SJSA1 (cell line): ENCODE measurements at places on chromosomes 2 and 18. TPM values are rescaled to one million over a fixed set of nuclear protein-coding genes. Genes with fewer than 3 reads are reported as not detected.

The SLC39A6 gene
- 83.8 and 88.0 TPM in 2 replicates for total RNA-seq

The SIGLEC15 gene
- 0.06 and 0.68 TPM in 2 replicates for total RNA-seq

The ANKRD53 gene
- not detected in 2 replicates for total RNA-seq

The POTEJ gene
- total RNA-seq = not detected in 2 replicates

The EPB41L3 gene
- total RNA-seq = 0.21 TPM in 1 of 2 replicates, not detected in the other

The EGR4 gene
- not detected in 2 replicates for total RNA-seq

The IGFBP5 gene
- total RNA-seq = 0.03 TPM in 1 of 2 replicates, not detected in the other

DNA sequence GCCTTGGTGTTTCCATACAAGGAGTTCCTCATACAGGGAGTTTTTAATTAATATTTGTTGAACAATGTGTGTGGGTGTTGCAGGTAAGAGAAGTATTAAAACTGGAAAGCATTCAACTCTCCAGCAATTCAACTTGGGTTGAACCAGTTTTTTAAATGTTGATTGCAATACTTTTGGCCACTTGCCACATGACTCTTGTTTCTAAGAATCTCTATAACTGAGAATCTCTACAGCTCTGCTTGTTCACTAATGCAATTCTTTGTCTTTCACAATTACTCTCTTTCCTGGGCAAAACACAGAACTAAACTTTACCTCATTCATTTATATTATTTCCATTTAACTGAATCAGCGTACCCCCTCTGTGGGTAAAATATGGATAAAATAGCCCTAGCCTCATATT is 429.4 kb downstream of the ARHGAP15 start:
- no peak overlapping the region for H3K27ac ChIP-seq
- no peak overlapping the region for H3K4me3 ChIP-seq
- H3K4me1 ChIP-seq = no peaks in the 10 kb centered on the region
- no peaks in the 10 kb centered on the region for H3K27me3 ChIP-seq
- DNase-seq = no peak
- H3K36me3 ChIP-seq = no peaks in the 10 kb centered on the region

DNA sequence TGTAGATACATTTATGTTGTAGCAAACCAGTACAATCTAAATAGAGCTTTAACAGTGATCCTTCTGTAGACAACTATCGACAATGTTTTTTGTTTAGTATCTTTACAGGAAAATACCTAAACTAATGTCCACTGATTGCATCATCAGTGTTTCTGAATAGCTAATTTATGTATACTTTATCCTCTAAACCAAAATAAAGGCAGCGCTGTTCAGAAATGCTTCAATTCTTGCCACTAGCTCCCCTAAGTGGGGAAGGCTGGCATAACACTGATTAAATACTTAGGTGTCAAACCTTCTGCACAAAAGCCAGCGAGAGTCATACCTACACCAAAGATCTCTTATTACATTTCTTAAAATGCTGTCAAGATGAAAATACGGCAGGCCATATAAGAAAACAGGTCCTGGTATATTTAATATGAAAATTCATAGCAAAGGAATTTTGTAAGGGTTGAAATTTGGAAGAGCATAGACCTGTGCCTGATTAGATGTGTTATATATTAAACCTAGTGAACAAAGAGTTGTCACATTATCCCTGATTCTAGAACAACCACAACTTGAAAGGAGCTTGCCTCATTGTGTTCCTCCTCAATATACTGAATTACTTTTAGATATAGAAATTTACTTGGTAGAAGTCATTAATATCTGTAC is 1693.4 kb upstream of the SLC39A10 start:
- no peaks in the 10 kb centered on the region for H3K4me1 ChIP-seq
- H3K4me3 ChIP-seq = no peak overlapping the region
- no peaks in the 10 kb centered on the region for H3K27me3 ChIP-seq
- DNase-seq = no peak
- no peaks in the 10 kb centered on the region for H3K36me3 ChIP-seq
- no peak overlapping the region for H3K27ac ChIP-seq

- H3K27me3 ChIP-seq = no peaks in the 10 kb centered on the region
- H3K36me3 ChIP-seq = no peaks in the 10 kb centered on the region
- H3K4me3 ChIP-seq = no peak overlapping the region
- DNase-seq = no peak
- H3K27ac ChIP-seq = no peak overlapping the region
Observed at GRCh38 chr18:54852780-54853675, 24.8 kb downstream of the RAB27B start.

GRCh38 chr2:212176151-212176550 is 362.5 kb downstream of the ERBB4 start:
- H3K27ac ChIP-seq = no peak overlapping the region
- no peak for DNase-seq
- no peaks in the 10 kb centered on the region for H3K4me1 ChIP-seq
- H3K27me3 ChIP-seq = no peaks in the 10 kb centered on the region
- H3K36me3 ChIP-seq = no peaks in the 10 kb centered on the region
- no peak overlapping the region for H3K4me3 ChIP-seq

DNA sequence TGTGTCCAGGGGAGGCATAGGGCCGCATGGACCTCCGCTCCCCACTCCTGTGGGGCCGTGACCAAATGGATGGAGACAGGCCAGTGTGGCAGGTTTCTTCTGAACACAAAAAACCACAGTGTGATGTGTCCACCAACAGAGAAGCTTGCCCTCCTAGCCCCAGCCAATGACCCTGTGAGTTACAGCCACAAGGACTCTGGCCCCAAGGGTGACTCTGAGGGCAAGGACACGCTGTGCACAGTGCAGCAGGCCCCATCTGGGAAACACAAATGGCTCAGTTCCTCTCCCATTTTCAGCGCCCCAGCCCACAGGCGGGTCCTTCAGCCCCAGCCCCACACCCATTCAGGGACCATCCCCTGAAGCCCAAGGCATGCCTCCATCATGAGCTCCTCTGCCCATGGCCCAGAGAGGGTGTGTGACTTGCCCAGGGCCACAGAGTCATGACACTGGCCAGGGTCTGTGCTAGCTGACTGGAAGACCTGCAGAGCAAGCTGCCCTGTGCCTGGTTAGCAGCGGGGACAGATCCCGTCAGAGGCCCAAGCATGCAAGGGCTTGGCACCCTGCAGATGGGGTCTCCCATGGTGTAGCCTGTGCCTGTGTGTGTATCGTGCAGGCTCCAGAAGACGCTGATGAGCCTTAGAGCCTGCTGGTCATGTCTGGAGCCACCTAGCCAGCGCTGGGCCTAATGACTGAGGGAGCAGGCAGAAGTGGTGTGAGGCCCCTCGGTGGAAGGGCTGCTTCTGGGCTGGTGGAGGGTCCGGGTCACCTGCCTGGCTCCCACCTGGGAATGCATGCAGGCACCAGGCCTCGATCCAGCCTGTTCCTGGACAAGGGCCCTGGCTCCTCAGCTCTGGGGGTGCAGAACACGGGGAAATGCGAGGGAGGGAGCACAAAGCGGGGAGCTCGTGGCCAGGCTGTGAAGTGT is 47.7 kb downstream of the HS6ST1 start:
- H3K27ac ChIP-seq = no peak overlapping the region
- no peaks in the 10 kb centered on the region for H3K4me1 ChIP-seq
- no peak overlapping the region for H3K4me3 ChIP-seq
- no peak for DNase-seq

DNA sequence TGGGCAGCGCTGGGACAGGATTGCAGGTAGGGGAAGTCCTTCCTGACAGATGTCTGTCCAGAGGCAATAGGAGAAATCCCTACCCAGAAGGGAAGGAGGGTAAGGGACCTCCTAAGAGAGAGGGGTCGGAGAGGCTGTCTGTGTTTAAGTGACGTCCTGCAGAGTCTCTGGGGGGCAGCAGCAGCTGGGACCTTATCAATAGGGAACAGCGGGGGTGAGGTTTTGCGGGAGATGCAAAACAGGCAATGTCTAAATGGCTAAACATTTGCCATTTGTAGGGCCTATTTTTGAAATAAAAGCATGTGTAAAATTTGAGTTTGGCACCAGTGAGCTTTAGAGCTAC is 108.7 kb upstream of the HS6ST1 start:
- no peak for DNase-seq
- no peak overlapping the region for H3K27ac ChIP-seq
- H3K27me3 ChIP-seq = no peaks in the 10 kb centered on the region

- H3K27me3 ChIP-seq = no peaks in the 10 kb centered on the region
- no peak overlapping the region for H3K4me3 ChIP-seq
- H3K4me1 ChIP-seq = no peaks in the 10 kb centered on the region
- no peak for DNase-seq
- H3K27ac ChIP-seq = no peak overlapping the region
Observed at GRCh38 chr2:70388813-70389212, 86.9 kb upstream of the FAM136A start.

GRCh38 chr18:31493171-31493570 is 4.8 kb upstream of the DSG2 start:
- H3K27me3 ChIP-seq = no peaks in the 10 kb centered on the region
- H3K4me1 ChIP-seq = peaks cover 20% of the 10 kb centered on the region
- no peak for DNase-seq
- no peak overlapping the region for H3K27ac ChIP-seq

- peaks cover 62% of the 10 kb centered on the region for H3K4me1 ChIP-seq
- H3K27me3 ChIP-seq = no peaks in the 10 kb centered on the region
- H3K4me3 ChIP-seq = no peak overlapping the region
- no peaks in the 10 kb centered on the region for H3K36me3 ChIP-seq
- DNase-seq = peak; percentile 92
Observed at GRCh38 chr2:55839182-55839819, 84.3 kb downstream of the EFEMP1 start.

DNA sequence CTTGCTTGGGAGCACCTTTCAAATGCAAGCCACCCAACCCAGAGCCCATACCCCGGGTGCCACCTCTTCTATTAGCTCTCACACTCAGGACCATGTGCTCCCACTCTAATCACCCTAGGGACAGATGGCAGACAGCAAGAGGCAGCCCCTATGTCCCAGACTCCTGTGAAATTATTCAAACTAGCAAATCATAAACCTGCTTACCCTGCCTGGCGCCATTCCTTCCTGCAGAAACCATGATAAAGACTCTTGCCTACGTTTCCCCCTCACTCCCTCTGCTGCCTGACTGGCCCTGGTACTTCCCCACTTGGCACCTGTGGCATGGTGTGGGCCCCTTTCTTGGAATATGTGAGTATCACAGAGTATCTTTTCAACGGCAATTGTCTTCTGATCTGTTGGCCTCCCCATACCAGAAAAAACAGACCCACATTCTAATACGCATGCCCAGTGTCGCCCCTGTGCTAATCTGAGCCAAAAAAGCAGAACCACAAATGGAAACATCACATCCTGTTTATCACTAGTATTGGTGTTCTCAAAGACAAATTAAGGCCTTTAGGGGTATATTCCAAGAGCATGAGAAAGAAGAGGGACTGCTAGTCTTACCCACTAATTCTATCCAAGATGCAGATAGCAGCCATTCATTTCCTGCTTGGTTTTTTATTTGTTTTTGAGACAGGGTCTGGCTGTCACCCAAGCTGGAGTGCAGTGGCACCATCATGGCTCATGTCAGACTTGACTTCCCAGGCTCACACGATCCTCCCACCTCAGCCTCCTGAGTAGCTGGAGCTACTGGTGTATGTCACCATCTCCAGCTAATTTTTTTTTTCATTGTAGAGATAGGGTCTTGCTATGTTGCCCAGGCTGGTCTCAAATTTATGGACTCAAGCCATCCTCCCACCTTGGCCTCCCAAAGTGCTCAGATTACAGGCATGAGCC is 44.1 kb upstream of the TTC39C start:
- H3K4me1 ChIP-seq = no peaks in the 10 kb centered on the region
- H3K27me3 ChIP-seq = no peaks in the 10 kb centered on the region
- no peak for DNase-seq
- H3K4me3 ChIP-seq = no peak overlapping the region
- H3K36me3 ChIP-seq = no peaks in the 10 kb centered on the region

- H3K4me3 ChIP-seq = peak overlapping the region; percentile 74
- peaks cover 7% of the 10 kb centered on the region; the same call in 1 of the 2 replicates for H3K36me3 ChIP-seq
- H3K27me3 ChIP-seq = peaks cover 7% of the 10 kb centered on the region; the same call in 1 of the 2 replicates
- H3K4me1 ChIP-seq = peaks cover 29% of the 10 kb centered on the region
- peak overlapping the region; percentile 73; the same call in 1 of the 2 replicates for H3K27ac ChIP-seq
Observed at GRCh38 chr2:164840458-164840929, 1.1 kb downstream of the COBLL1 start.

- peaks cover 19% of the 10 kb centered on the region for H3K4me1 ChIP-seq
- no peak for DNase-seq
- no peaks in the 10 kb centered on the region for H3K27me3 ChIP-seq
Observed at GRCh38 chr2:42939411-42940206, 147.2 kb upstream of the HAAO start.

DNA sequence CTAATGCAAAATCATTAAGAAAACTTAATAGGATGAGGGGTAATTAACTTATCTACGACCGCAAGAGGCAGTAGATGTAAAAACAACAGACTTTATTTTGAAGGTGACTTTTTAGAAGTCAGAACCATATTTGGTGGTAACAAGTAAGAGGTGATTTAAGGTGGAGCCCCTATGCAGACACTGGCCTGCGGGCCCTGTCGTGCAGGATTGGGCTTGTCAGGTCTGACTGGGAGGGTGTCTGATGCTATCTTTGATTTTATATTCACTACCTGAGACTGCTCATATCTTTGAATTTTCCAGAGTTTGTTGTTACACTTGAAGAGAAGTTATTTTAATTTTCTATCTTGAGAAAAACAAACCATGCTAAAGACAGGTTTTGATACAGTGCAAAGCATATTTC is 29.1 kb upstream of the SCLY start:
- H3K36me3 ChIP-seq = peaks cover 30% of the 10 kb centered on the region
- DNase-seq = no peak
- H3K27ac ChIP-seq = no peak overlapping the region
- no peaks in the 10 kb centered on the region for H3K27me3 ChIP-seq

- H3K36me3 ChIP-seq = no peaks in the 10 kb centered on the region
- no peak overlapping the region for H3K27ac ChIP-seq
- no peaks in the 10 kb centered on the region for H3K4me1 ChIP-seq
- no peak for DNase-seq
- H3K27me3 ChIP-seq = 0 out of 2 replicates have a peak, but pooled peaks cover 3% of the 10 kb centered on the region
Observed at GRCh38 chr2:44596537-44597320, 235.0 kb downstream of the CAMKMT start.

DNA sequence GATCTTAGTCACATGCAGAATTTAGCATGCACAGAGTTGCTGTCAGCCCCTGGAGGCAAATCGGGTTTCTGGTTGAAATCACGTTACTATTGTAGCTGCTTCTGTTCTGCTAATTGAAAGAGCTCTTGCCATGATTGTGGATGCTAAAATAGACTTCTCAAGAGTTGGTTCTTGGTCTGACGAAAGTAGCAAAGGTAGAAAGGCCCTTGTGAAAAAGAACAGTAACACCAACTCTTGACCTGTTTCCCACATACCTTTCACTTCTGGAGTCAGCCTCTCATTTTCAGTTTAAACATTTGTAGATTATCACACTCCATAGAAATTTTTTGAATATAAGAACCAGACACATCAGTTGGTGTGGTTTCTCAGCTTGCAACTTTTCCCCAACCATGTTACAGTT is 110.0 kb upstream of the EPB41L3 start:
- no peak overlapping the region for H3K27ac ChIP-seq
- H3K4me3 ChIP-seq = no peak overlapping the region
- peaks cover 10% of the 10 kb centered on the region for H3K27me3 ChIP-seq
- H3K4me1 ChIP-seq = no peaks in the 10 kb centered on the region
- no peak for DNase-seq
- no peaks in the 10 kb centered on the region for H3K36me3 ChIP-seq

GRCh38 chr2:66602341-66602740 is 167.4 kb downstream of the MEIS1 start:
- no peaks in the 10 kb centered on the region for H3K36me3 ChIP-seq
- 0 out of 2 replicates have a peak, but pooled peaks cover 3% of the 10 kb centered on the region for H3K27me3 ChIP-seq
- no peak overlapping the region for H3K27ac ChIP-seq
- no peak overlapping the region for H3K4me3 ChIP-seq

GRCh38 chr2:239276851-239277250 is 124.0 kb downstream of the HDAC4 start:
- H3K27me3 ChIP-seq = no peaks in the 10 kb centered on the region
- H3K4me1 ChIP-seq = peaks cover 68% of the 10 kb centered on the region
- no peak overlapping the region for H3K27ac ChIP-seq
- no peak overlapping the region for H3K4me3 ChIP-seq

GRCh38 chr2:9099341-9099751 is 95.9 kb upstream of the MBOAT2 start:
- H3K27ac ChIP-seq = peak overlapping the region; percentile 34
- H3K4me1 ChIP-seq = peaks cover 14% of the 10 kb centered on the region
- DNase-seq = peak; percentile 69
- no peak overlapping the region for H3K4me3 ChIP-seq
- H3K36me3 ChIP-seq = no peaks in the 10 kb centered on the region
